Activated CD4-positive, alpha-beta T cell treated with anti-CD3 and anti-CD28 coated beads, Interleukin-2, Interleukin-6, amounts not matched to agents 100 ng/mL and 50 ng/mL, durations not matched to agents 16 hours and 8 hours (primary cell): ENCODE measurements at places on chromosomes 11 and 22.

DNA sequence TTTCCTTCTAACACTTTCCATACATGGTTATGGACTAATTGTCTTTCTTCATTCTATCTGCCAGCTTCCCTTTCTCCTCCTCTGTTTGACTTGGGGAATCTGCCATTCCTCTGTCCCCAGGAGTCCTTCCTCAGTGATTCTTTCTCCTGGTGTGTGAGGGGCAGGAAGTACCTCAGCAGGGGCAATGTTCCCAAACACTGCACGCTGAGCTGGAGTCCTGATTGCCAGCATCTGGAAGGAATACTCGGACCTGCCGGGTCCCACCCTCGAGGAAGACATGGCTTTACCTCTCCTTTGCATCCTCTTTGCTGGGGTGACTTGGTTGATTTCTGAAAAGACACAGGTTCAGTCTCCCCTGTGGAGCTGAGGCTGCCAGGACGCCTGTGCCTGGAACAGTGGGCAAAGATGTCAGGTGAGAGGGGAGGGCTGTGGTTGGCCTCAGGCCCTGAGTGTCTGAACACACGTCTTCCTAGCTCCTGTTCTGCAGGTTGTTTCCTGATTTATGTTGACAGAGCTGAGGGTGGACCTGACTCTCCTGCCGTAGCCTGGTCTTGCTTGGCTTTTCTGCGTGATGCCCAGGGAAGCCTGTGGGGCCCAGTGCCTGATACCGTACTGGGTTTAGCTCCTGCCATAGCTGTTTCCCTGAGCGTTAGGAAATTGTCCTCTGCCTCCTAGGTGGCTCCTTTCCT, 4.3 kb downstream of the COX8A start:
- DNase-seq, result no peak

DNA sequence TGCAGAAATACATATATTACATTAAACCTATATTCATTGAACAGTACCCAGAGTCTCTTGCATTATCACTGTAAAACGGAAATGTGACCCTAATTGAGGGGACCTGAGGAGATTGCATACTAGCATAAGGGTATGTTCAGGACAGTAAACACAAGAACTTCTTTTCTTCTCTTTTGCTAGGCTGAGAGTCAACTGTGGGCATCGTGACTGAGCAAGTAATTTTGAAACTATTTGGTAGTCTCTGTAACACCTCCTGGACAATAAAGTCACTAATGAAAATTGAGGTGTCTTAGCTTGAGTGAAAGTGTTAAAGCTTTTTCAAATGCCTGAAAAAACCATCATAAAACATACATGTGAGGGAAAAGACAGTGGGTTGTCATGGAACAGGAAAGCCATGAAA, 90.9 kb downstream of the PDHX start:
- DNase-seq, result peak; percentile 53

DNA sequence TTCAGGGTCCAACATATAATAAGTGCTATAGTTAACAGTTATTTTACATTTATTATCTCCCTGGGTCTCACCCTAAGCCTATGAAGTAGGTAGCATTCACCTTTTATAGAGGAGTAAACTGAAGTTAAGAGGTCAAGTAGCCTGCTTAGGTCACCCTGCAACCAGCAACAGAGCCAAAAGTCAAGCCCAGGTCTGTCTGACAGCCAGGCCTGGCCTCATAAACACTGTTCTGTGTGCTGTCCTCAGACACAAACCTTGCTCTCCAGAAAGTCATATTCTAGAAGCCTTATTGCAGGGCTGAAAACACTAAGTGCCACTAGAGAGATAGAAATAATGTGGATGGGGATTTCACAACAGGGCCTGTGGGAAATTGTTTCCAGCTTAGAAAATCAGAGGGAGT, 59.3 kb downstream of the BDNF start:
- no peak for DNase-seq

- DNase-seq, result no peak
Measured at GRCh38 chr11:26778000-26778757, 56.3 kb upstream of the SLC5A12 start.

GRCh38 chr11:106091480-106092123, 14.1 kb downstream of the AASDHPPT start:
- peak; percentile 76 for DNase-seq

- DNase-seq, result no peak
Measured at GRCh38 chr22:23467721-23468294, 112.3 kb downstream of the IGLL1 start.

GRCh38 chr22:48084041-48084728, 1321.7 kb downstream of the TBC1D22A start:
- peak; percentile 41 for DNase-seq

DNA sequence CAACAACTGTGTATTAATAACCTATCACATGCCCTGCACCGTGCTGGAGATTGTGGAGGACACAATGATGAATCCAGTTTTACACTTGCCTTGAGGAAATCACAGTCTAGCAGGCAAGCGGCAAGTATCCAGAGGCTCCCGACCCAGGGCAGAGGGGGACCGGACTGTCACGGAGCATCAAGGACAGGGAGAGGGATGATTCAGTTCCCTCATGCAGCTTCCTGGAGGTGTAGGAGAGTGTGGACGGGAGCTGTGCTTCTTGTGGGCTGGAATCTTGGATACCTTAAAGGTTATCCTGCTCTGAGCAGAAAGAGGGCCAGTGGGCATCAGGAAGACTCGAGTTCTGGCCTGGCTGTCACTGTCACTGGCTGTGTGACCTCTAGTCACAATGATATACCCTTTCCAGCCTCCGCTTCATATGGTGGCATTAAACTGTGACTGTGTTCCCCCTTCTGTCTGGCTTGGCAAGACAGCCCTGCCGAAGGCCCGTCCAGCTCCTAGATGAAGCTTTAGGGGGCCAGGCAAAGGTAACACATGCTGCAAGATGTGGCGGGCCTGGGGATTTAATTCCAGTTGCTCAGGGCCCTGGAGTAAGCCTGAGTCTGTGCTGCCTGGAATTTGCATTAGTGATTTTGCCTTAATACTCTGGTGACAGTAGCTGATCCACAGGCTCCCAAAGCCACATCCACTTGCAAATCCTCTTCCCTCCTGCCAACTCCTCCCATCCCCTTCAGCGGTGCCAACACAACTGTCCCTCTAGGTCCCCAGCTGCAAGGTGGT, 162.8 kb downstream of the DSCAML1 start:
- no peak for DNase-seq

- no peak for DNase-seq
Measured at GRCh38 chr11:88102598-88102934, 72.7 kb downstream of the RAB38 start.

- DNase-seq, result no peak
Measured at GRCh38 chr11:60813324-60813723, 28.2 kb downstream of the MS4A10 start.
